ENCODE measurements at places on chromosomes 6 and 20.

DNA sequence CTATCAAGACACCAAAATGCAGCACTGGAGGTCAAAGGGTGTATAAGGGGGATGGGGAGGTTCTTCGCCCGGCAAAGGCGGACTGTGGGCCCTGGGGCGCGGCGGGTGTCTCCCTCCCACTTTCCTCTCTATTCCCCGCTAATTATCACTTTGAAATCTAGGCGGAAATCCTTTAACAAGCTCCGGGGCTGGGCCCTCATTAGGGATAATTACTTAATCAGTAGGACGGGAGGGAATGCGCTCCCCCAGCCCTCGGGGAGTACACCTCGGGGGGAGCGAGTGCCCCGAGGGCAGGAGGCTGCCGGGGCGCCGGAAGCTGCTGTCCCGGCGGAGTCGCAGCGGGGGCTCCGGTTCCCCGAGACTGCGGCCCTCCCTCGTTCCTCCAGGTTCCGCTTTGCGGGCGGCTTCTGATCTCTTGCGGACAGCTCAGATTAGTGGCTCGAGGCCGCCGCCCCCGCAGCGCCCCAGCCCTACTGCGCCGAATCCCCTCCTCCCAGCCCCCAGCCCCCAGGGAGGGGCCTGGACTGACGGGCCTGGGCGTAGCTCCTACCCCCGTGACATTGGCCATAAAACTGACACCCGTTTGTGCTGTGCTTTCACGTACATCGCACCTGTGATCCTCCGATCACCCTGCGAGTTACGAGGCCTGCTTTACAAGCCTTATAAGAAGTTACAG, 14.7 kb downstream of the MUCL3 start:
- DNase-seq, result peak; percentile 85

DNA sequence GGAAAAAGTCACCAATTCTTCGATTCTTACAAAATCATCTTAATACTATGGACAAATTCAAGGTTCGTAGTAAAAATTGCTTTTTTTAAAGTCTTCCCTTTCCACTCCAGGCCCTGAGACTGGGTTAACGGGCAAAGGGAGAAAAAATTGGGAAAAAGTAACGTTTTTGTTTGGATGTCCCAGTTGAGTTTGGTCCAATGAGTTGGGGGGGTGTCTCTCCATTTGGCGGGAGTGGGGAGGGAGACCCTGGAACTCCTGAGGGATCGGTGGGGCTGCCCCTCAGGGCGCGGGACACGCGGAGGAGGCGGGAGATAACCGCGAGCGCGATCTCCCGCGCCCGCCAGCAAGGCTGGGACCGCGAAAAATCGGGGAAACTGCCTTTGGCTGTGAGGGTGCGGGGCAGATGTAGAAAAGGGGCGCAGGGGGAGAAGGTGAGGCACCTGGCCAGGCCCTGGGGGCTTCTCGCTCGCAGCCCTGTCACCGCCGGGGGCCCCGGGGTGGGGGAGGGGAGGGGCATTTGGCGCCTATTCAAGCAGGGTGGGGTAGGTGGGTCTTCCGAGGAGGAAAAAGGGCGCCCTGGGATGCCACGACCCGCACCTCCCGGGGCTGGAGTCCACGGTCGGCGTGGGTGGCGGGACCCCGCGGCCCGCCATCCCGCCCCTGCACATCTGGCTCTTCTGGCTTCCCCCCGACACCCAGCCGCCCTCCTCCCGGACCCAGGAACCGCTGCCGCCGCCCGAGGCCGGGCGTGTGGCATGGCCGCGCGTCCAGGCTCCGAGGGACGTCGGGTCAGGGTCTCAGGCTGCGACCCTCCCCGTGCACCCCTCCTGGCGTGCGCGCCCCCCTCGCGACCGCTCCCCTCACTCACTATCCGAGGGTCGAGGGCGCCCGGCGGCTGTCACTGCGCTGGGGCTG, 595 bp downstream of the FBXO5 start:
- no peak for DNase-seq

DNA sequence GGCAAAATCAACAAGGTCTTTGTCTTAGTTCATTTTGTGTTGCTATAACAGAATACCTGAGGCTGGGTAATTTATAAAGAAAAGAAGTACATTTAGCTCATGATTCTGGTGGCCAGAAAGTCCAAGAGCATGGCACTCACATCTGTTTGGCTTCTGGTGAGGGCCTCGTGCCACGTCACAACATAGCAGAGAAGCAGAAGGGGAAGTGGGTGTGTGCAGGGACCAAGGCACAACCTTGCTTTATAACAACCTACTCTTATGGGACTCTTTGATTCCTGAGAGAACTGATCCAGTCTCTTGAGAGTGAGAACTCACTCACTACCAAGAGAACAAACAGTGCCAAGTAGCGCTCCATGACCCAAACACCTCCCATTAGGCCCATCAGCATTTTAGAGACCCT, 25.4 kb downstream of the GABRR2 start:
- DNase-seq, result no peak

GRCh38 chr20:25032065-25032477, 25.9 kb downstream of the ACSS1 start:
- peak; percentile 96 for DNase-seq

DNA sequence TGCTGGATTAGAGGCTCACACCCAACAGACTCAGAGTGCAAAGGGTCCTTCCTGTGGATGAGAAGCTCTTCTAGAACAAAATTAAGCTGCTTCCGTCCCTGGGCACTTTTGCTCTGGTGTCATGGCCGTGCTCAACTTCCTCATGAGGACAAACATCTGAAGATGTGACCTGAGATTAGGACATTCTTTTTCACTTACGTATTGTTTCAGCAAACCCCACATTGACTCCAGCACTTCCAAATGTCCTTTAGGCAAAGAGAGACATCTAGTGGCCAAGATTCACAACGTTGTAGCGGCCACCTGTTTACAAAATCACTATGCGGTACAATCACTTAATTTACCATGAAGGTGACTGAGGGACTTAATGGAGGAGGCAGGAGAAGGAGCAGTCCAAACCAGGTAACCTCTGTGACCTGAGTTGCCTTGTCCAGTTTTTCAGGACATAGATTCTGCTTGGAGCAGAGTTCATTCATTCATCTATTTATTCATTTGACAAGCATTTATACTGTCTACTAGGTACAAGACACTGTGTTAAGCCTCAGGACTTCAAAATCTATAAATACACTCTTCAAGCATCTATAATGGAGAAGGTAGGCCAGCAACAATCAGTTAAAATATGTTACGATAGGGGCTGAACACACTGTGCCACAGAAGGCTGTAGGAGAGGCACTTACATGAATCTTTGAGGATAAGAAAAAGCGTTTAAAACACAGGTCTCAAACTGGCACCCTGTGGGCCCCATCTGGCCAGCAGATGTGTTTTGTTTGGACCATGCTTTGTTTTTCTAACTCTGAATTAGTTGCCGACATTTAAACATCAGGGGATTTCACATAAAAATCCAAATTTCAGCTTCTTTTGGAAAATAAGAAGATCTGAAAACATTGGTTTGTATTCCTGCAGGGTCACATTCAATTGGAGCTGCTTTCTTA, 5.6 kb upstream of the ADGRF1 start:
- DNase-seq, result peak; percentile 33

GRCh38 chr20:45066372-45066771, 34.6 kb downstream of the KCNS1 start:
- no peak for DNase-seq

- DNase-seq, result no peak
Measured at GRCh38 chr20:24950836-24951525, 1.9 kb downstream of the CST7 start.

GRCh38 chr20:3101737-3102574, 17.4 kb upstream of the AVP start:
- DNase-seq, result peak; percentile 85

GRCh38 chr6:10355115-10355702, 59.7 kb downstream of the TFAP2A start:
- DNase-seq, result no peak

DNA sequence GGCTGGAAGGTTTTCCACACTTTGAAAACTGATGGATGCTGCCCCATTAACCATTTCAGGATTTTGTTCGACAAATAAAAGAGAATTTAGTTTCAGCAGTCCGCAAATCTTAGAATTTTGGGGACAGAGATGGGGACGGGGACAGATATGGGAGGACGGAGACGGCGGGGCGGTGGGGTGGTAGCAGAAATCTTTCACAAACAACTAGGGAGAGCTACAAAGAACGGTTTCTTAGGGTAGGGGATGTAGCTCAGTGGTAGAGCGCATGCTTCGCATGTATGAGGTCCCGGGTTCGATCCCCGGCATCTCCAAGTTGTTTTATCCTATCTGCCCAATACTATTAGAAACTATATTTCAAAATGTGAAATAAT, 15.1 kb downstream of the HMGN4 start:
- peak; percentile 78 for DNase-seq

GRCh38 chr20:833121-833449, 430 bp upstream of the FAM110A start:
- DNase-seq, result no peak

- no peak for DNase-seq
Measured at GRCh38 chr6:52571099-52571755, 5.6 kb downstream of the TRAM2 start.

DNA sequence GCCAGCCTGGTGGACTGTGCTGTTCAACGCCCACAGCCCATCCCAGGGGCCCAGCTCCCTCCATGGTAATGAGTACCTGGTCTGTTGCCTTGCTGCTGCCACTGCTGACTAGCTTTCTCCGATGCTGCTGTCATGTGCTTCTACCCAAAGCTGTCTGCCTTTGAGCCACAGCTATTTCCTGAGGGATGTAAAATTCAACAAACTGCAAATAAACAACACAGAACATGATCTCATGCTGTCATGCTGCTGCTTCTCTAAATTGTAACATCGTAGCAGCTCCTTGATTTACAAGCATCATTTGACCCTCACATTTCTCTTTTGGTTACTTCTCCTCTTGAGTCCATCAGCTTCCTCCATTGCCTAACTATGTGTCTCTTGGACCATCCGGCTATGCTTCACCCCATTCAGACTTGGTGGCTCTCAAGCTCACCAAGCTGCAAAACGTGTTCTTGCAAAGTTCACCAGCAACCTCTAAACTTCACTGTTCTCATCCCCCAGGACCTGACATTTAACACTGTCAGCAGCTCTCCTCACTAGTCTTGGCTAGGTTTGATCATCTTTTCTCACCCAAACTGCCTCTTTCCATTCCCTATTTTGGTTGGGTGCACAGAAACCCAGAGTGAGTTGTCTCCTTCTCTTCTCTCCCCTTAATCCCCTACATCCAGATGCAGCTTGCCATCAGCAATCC, 54.6 kb downstream of the FYN start:
- no peak for DNase-seq

GRCh38 chr6:104896914-104897313, 37.2 kb upstream of the HACE1 start:
- DNase-seq, result no peak

DNA sequence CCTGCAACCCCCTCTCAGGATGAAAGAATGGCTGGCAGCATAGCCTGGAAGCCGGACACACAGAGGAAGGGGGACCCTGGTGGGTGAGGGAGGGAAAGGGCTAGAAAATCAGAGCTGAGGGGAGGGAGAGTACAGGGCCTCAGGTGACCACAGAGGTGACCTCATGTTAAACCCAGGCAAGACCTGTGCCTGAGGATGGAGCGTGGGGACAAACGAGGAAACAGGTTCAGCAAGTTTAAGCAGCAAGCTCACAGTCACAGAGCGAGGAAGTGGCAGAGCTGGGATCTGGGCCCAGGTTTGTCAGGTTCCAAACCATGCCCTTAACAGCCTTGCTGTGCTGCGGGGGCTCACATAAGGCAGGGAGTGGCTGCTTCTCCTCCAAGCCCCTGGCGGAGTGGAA, 4.0 kb upstream of the BPI start:
- no peak for DNase-seq

DNA sequence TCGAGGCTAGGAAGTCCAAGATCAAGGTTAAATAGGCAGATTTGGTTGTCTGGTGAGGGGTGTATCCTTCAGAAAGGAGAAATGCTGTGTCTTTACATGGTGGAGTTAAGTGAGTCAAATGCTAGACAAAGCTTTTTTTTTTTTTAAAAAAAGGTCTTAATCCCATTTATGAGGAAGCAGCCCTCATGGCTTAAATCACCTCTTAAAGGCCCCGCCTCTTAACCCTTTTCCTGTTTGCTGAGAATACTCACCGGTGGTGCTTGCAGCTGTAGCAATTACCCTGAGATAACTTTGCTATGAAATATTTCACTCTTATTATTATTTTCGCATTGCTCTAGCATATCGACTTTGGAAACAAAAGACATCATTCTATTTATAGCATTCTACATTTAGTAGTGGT, 30.8 kb downstream of the FBXO30 start:
- DNase-seq, result no peak

DNA sequence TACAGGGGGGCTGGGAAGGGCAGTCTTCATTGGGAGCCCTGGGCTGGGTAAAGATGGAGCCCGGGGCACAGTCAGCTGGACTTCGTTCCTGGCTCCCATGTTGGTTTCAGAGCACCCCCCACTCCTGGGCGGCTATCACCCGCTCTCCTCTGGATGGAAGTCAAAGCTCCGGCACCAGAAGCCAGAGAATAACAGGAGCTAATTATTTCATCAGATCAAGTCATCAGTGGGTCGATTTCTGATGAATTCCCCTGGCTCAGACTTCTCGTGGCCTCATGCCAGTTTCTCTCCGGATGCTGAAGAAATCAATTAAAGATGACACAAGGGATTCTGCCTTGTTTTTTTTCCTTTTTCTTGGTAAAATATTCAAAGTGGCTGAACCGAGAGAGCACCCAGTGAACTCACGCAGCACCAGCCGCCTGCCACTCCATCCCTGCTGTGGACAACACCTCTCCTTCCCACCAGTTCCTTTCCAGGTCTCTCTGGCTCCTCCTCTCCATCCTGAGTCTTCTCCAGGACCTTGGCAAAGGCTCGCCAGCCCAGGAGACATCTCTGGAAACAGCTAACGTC, 22.5 kb downstream of the SULF2 start:
- no peak for DNase-seq

GRCh38 chr20:63032861-63033793, 26.4 kb upstream of the BHLHE23 start:
- DNase-seq, result peak; percentile 31

GRCh38 chr6:144160431-144161005, 10.2 kb downstream of the STX11 start:
- DNase-seq, result no peak

DNA sequence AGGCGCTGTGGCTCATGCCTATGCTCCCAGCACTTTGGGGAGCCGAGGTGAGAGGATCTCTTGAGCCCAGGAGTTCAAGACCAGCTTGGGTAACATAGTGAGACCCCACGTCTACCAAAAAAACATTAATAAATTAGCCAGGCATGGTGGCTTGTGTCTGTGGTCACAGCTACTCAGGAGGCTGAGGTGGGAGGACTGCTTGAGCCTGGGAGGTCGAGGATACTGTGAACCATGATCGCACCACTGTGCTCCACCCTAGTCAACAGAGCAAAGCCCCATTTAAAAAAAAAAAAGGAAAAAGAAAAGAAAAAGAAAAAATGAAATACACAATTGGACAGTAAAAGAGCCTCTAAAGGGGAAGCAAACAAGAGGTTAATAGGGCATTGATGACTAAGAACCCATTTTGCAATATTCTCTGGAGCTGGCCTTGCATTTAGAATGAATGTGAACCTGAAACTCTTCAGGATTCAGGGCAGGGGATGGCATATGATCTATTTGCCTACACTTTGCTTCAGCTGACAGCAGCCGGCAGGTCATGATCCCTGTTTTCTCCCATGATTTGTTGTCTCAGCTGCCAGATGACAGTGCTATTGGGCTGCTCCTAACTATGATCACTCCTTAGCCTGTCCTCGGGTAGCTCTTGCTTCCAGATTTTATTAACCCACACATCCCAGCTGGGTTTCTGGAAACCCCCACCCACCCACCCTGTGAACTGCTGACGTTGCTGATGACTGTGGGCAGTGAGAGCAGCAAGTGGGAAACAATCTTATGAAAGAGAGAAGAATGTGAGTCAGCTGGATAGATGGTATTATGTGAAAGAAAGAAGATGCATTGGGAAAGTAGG, 83.8 kb upstream of the ELOVL5 start:
- no peak for DNase-seq

- no peak for DNase-seq
Measured at GRCh38 chr6:93523365-93523764, 104.0 kb upstream of the EPHA7 start.
